ENCODE measurements at places on chromosomes 7 and 10. TPM values are rescaled to one million over a fixed set of nuclear protein-coding genes. Genes with fewer than 3 reads are reported as not detected.
A peak's percentile ranks its signal among the peaks of the same experiment; 100 is the strongest.

ZNF777 gene
- 10.1 TPM for total RNA-seq

PTF1A gene
- total RNA-seq = not detected

ZNF25 gene
- total RNA-seq = 9.4 TPM

CCL26 gene
- total RNA-seq = 0.27 TPM

GRCh38 chr7:19754521-19755116, 18.8 kb downstream of the TMEM196 start:
- DNase-seq = peak; percentile 56

- no peak for DNase-seq
These were observed 47.3 kb downstream of the DGKB start for GRCh38 chr7:14855033-14855794.

DNA sequence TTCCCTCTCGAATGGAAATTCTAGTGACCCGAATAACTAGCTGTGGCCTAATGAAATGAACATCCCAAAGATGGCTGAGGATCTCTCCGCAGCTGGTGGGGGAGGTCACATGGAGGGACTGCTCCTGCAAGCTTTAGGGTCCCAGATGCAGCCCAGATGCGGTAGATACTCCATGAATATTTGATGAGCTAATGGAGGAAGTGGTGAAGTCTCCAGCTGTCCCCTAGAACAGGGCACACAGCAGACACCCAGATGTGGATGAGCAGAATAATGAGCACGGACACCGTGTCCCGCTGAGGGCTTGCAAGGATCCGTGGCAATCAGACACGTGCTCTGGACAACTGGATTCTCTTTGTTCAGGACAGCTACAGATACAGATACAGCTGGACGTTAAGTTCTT, 59.2 kb downstream of the DENND2A start:
- DNase-seq = no peak

- peak; percentile 72 for DNase-seq
These were observed 20.2 kb upstream of the SLC35G1 start for GRCh38 chr10:93873420-93874115.

GRCh38 chr10:114070710-114071109, 27.0 kb downstream of the ADRB1 start:
- no peak for DNase-seq

- no peak for DNase-seq
These were observed 252.4 kb downstream of the DIP2C start for GRCh38 chr10:436911-437665.

ASB10 gene
- not detected for total RNA-seq

DNA sequence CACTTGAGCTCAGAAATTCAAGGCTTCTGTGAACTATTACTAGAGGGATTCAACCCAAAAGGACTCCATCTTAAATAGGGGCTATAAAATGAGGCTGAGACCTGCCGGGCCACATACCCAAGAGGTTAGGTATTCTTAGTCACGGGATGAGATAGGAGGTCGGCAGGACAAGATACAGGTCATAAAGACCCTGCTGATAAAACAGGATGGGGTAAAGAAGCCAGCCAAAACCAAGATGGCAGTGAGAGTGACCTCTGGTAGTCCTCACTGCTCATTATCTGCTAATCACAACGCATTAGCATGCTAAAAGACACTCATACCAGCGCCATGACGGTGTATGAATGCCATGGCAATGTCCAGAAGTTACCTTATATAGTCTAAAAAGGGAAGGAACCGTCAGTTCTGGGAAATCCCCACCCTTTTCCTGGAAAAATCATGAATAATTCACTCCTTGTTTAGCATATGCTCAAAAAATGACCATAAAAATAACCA, 101.2 kb upstream of the TRIM24 start:
- DNase-seq = no peak

DNA sequence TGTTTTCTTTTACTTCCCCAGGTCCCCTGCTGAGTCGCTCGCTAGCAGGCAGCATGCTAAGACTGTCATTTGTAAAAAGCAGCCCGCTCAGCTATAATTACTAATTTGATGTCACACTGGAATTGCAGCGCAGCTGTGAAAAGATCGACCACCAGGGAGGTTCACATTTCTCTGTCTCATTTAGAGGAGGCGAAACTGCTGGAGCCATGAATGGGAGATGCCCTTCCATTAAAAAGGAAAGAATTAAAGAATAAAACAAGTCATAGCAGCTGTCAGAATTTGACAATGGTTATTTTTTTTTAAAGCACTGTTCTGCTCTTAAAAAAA, 153.5 kb downstream of the PIP4K2A start:
- no peak for DNase-seq

DNA sequence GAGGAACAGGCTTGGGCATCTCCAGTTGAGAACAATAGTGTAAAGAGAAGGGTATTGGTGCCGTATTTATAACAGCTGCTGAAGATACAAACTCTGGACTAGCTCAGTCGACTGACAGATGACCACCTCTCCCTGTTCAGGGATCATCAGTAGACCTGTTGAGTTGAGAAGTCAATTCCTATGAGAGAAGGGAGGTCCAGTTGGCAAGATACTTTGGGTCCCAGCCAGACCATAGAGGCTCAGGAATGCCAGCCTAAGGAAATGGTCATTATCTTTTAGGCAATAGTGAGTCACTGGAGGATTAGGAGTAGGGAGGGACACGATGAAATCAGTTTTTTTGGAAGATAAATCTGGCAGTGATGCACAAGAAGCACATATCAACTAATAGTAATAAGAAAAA, 202.9 kb downstream of the TRIL start:
- no peak for DNase-seq

INA gene
- not detected for total RNA-seq

- no peak for DNase-seq
These were observed 324.0 kb downstream of the WDR37 start for GRCh38 chr10:1380088-1380671.

- DNase-seq = peak; percentile 50
These were observed 3.0 kb downstream of the NUP42 start for GRCh38 chr7:23184709-23185359.

- no peak for DNase-seq
These were observed 89.9 kb upstream of the PPP1R3A start for GRCh38 chr7:114008696-114009095.

EPDR1 gene
- total RNA-seq = 103 TPM

GRCh38 chr7:149884541-149884940, 10.8 kb downstream of the ATP6V0E2 start:
- DNase-seq = no peak

- DNase-seq = peak; percentile 20
These were observed 537 bp upstream of the MRPS24 start for GRCh38 chr7:43869867-43870240.

ABCB8 gene
- total RNA-seq = 26.8 TPM

DNA sequence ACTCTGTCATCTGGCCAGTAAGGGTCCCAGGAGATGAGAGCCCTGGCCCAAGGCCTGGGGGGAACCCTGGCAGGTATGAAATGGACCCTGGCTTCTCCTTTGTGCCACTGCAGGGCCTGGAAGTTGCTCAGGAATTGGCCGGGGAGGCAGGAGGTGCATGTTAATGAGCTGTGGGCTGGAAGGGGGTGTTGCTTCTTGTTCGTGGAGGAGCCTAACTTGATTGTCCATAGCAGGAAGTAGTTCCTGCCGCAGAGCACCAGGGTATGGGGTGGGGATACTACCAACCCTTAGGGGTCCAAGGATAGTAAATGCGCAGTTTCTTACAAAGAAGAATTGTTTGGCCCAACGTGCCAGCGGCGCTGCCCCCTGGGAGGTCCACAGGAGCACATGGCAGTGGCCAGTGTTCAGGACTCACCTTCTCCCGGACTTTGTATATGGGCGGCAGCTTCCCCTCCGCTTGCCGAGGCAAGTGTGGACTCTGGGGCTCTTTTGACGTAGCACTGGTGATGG, 21.5 kb downstream of the TEX36 start:
- DNase-seq = no peak

C1GALT1 gene
- total RNA-seq = 29.1 TPM

OR2A1 gene
- not detected for total RNA-seq

GRCh38 chr7:11831156-11831735, 752 bp downstream of the THSD7A start:
- peak; percentile 14 for DNase-seq

ASAH2 gene
- 5.7 TPM for total RNA-seq

DNA sequence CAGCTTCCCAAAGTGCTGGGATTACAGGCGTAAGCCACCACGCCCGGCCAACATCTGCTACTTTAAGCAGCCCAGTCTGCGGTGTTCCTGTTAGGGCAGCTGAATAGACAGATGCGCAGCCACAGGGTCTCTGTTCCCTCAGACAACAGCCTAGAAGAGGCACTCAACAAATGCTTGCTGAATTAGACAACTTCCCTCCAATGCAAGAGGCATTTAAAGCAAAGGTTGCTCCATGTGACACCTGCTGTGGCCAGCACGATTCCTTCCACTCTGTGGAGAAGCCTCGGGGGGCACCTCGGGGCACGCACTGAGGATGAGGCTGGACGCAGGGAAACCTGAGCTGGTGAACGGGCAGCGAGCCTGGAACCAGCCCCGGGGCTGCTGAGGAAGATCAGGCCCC, 237.8 kb downstream of the MAD1L1 start:
- no peak for DNase-seq

DNA sequence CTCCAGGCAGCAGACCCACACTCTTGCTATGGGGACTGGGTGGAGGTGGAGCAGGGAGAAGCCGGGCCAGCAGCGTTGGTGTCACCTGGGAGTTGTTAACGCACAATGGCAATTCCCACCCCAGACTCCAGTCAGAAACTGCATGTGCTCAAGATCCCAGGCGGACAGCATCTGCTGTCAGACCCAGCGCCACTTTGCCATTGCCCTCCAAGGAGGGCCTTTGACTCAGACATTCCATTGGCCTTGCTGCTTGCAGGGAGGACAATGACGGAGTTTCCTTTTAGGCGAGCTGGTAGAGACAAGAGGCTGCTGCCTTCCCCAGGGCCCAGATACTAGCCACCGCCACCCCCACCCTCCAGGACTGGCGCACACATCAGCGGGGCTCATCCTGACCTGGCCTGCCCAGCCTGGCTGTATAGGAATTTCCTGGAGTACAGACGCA, 34.5 kb downstream of the ZNF775 start:
- DNase-seq = no peak

CLRN3 gene
- total RNA-seq = not detected

GRCh38 chr7:28096713-28097112, 83.9 kb downstream of the JAZF1 start:
- peak; percentile 60 for DNase-seq

GRID2IP gene
- not detected for total RNA-seq

- DNase-seq = no peak
These were observed 9.6 kb downstream of the PYROXD2 start for GRCh38 chr10:98405422-98405821.

COBL gene
- 23.8 TPM for total RNA-seq

- no peak for DNase-seq
These were observed 882 bp downstream of the ZNF282 start for GRCh38 chr7:149196151-149196704.

Data from NCI-H460 (cell line).